ENCODE measurements at places on chromosomes 2 and 18.
A peak's percentile ranks its signal among the peaks of the same experiment; 100 is the strongest.

DNA sequence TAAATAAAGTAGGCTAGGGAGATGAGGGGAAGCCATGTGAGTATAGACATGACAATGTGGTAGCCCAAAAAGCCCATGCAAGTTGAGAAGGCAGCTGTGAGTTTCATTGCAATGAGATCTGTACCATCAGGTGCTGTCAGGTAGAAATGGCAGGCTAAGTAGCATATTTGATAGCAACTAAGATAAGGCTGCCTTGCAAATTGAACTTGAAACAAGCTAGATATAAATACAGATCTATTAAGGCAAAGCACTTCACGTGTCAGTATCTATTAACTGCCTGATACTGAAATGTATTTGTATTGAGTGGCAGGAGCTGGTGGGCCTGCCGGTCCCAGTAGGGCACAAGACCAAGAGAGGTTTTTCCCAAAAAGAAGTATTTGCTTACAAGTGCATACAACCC, 419.9 kb downstream of the TDRD15 start:
- H3K36me3 ChIP-seq: no peaks in the 10 kb centered on the region
- H3K4me1 ChIP-seq: no peaks in the 10 kb centered on the region
- no peak overlapping the region for H3K4me3 ChIP-seq
- no peaks in the 10 kb centered on the region for H3K27me3 ChIP-seq

- H3K4me1 ChIP-seq: peaks cover 12% of the 10 kb centered on the region
- no peaks in the 10 kb centered on the region for H3K36me3 ChIP-seq
- H3K27me3 ChIP-seq: peaks cover 2% of the 10 kb centered on the region
- H3K27ac ChIP-seq: no peak overlapping the region
- DNase-seq: no peak
Measured at GRCh38 chr2:88078643-88079172, 11.1 kb downstream of the SMYD1 start.

- no peak for DNase-seq
- no peaks in the 10 kb centered on the region for H3K36me3 ChIP-seq
- no peak overlapping the region for H3K27ac ChIP-seq
- peaks cover 6% of the 10 kb centered on the region for H3K4me1 ChIP-seq
- peak overlapping the region; percentile 80 for H3K4me3 ChIP-seq
- H3K27me3 ChIP-seq: peaks cover 13% of the 10 kb centered on the region
Measured at GRCh38 chr2:218395456-218395825, 4.2 kb upstream of the CTDSP1 start.

DNA sequence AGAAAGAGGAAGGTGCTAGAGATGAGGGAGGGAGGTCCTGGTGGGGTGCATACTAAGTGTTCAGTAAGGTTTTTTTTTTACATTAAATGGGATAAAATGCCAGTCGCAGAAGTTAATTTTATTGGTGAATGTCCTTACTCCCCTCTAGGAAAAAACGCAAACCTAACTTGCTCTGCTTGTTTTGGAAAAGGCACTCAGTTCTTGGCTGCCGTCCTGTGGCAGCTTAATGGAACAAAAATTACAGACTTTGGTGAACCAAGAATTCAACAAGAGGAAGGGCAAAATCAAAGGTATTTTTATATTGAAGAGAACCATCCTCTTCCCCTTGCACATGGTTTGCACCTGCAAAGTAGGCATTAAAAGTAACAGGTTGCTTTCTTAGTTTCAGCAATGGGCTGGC, 12.7 kb upstream of the IL18R1 start:
- no peaks in the 10 kb centered on the region for H3K4me1 ChIP-seq
- no peak overlapping the region for H3K4me3 ChIP-seq
- H3K27me3 ChIP-seq: no peaks in the 10 kb centered on the region
- DNase-seq: no peak
- H3K27ac ChIP-seq: no peak overlapping the region

GRCh38 chr2:7913974-7914373, 767.9 kb upstream of the ID2 start:
- no peaks in the 10 kb centered on the region for H3K27me3 ChIP-seq
- H3K4me1 ChIP-seq: no peaks in the 10 kb centered on the region
- no peak overlapping the region for H3K4me3 ChIP-seq
- no peak overlapping the region for H3K27ac ChIP-seq

DNA sequence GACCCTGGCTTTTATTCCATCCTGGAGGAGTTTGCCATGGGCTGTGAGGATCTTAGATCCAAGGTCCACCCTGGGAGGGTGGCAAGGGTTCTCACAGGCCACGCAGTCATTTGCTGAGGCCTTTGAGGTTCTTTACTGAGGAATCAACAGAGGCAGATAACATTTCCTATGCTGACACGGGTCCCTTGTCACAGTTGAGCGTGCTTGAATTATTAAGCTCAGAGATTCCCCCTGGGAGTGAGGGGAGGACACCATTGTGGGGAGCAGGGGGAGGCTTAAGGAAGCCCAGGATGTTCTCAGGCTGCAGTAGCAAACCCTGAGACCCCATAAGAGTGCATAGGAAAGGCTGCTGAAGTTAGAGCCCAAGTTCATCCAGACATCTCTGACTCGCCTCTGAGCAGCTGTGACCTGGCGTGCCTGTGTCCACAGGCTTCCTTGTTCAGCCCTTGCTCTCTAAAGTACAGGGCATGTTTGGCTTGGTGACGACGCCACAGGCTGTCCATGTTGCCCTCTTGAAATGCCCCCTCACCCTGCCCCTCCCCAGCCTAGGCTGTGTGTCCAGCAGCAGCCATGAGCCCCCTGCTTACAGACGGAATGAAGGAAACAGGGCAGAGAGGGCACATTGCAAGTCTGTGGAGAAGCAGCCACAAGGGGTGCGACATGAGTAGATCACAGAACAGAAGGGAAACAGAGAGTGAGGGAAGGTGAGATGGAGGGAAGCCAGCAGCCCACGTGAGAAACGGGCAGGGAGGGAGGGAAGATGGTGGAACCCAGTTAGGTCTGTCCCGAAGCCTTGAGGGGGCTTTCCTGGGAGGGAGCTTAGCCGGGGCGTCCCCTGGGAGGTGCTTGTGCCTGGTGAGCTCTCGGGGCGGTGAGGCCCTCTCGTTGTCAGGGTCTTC, 34.0 kb downstream of the NAPG start:
- peaks cover 19% of the 10 kb centered on the region for H3K27me3 ChIP-seq
- H3K4me1 ChIP-seq: peaks cover 15% of the 10 kb centered on the region
- DNase-seq: peak; percentile 20

All from glutamatergic neuron (in vitro differentiated cells).